Epithelial cell of proximal tubule (primary cell): ENCODE measurements at places on chromosomes 13 and 19. TPM values are rescaled to one million over a fixed set of nuclear protein-coding genes. Genes with fewer than 3 reads are reported as not detected.

DNA sequence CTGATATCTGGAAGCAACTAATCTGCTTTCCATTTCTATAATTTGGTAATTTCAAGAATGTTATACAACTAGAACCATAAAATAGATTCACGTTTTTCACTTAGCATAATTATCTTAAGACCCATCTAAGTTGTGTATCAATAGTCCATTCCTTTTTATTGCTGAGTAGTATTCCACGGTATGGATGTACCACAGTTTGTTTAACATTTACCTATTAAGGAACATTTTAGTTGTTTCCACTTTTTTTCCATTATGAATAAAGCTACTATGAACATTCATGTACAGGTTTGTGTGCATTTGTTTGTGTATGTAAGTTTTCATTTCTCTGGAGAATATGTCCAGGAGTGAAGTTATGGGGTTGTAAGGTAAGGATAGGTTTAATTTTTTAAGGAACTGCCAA is 18.3 kb upstream of the ZNF112 start:
- no peak for DNase-seq

DNA sequence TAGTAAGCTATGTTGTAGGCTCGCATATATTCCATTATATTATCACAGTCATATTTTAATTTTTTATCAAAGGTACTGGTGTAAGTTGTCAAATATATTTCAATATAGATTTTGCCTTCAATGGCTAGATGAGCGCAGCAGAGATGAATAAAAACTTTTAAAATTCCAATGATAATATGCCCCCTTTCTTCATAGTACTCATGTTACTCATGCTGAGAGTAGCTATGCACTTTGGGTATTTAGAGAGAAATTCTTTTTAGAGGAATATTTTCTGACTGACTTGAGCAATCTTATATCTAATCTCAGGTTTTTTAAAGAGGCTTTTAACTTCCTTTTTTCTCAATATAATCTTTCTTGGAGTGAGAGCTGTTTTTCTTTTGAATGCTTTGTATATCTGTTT is 11.4 kb downstream of the ZNF254 start:
- no peak for DNase-seq

- no peak for DNase-seq
These were observed 6.4 kb downstream of the KANK3 start for GRCh38 chr19:8336660-8337059.

DNA sequence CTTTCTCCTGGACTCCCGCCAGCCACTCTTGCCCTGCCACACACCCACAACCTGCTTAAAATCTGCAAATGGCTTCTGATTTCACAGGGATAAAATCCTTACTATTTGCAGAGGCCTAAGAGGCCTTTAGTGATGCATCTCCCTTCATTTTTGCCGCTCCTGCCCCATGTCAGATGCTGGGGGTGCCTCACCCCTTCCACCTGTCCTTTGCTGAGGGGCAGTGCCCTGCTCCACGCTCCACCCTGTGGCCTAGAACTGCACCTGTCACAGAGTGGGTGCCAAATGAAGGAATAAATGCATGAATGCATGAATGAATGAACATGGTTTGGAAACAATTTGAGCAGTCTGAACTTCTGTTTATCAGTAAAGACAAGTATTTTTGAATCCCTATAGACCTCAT is 34.1 kb upstream of the UQCRFS1 start:
- no peak for DNase-seq

DNA sequence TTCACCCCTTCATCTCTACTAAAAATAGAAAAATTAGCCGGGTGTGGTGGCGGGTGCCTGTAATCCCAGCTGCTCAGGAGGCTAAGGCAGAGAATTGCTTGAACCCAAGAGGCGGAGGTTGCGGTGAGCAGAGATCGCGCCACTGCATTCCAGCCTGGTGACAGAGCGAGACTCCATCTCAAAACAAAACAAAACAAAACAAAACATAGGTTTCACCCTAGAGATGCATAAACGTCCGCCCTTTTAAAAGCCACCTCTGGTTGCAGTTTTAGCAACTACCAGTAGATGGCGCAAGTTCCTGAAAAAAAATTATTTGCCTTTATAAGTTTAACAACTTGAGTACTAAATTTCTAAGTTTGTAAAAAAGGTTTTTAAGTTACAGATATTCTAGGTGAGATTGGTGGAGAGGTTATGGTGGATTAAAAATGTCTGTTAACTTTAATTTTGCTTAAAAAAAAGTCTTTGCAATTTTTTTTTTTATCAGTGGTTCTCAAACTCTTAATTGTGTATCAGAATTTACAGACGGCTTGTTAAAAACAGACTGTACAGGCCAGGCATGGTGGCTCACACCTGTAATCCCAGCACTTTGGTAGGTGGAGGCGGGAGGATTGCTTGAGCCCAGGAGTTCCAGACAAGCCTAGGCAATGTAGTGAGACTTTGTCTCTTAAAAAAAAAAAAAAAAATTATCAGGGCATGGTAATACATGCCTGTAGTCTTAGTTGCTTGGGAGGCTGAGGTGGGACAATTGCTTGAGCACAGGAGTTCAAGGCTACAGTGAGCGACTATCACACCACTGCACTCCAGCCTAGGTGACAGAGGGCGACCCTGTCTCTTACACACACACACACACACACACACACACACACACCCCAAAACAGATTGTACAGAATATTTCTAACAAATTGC is 42.1 kb downstream of the NAA16 start:
- DNase-seq, result peak; percentile 19

KLK2 gene
- not detected in 2 replicates for total RNA-seq

TEX26 gene
- not detected in 2 replicates for total RNA-seq

ATP8A2 gene
- 2.2 and 3.2 TPM in 2 replicates for total RNA-seq

ZNF540 gene
- 0.22 TPM in 1 of 2 replicates, not detected in the other for total RNA-seq
